H9 (cell line): ENCODE measurements at places on chromosomes 13 and 19.

DNA sequence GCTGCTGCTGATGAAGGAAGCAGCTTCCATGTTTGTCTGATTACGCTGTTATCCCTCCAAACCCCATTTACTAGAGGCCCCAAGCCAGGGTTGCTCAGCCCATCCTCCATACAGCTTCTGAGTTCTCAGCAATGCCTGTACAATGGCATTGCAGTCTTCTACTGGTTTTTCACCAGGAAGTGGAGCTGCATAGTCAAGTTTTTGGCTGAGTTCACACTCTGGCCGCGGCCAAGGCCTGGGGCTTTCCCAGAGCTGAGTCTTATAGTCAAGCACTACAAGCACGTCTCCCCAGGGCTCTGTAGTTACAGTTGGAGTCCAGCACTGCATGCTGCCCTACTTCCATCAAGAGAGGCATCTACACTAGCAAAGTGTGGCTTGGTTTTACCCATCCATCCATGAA, 182.5 kb downstream of the POU4F1 start:
- no peak for DNase-seq

GRCh38 chr19:23118400-23118799, 1.6 kb downstream of the ZNF730 start:
- peak; percentile 47 for DNase-seq

- peak; percentile 80 for DNase-seq
Measured at GRCh38 chr19:5801796-5802619, 2.9 kb upstream of the NRTN start.

DNA sequence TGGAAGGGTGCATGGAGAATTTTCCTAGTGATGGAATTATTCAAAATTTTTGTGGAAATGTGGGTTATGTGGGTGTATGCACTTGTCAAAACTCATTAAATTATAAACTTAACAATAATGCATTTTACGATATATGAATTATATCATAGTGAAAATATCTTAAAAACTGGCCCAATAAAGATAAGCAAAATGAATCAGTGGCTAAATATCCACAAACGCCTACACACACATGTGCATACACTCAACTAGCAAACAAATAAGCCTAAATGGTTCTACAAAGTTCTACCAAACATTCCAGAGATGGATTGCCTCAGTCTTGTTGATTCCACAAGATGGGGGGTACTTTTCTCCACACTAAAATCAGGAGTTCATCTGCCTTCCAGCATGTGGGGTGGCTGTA, 349.5 kb downstream of the TSHZ3 start:
- DNase-seq, result no peak

DNA sequence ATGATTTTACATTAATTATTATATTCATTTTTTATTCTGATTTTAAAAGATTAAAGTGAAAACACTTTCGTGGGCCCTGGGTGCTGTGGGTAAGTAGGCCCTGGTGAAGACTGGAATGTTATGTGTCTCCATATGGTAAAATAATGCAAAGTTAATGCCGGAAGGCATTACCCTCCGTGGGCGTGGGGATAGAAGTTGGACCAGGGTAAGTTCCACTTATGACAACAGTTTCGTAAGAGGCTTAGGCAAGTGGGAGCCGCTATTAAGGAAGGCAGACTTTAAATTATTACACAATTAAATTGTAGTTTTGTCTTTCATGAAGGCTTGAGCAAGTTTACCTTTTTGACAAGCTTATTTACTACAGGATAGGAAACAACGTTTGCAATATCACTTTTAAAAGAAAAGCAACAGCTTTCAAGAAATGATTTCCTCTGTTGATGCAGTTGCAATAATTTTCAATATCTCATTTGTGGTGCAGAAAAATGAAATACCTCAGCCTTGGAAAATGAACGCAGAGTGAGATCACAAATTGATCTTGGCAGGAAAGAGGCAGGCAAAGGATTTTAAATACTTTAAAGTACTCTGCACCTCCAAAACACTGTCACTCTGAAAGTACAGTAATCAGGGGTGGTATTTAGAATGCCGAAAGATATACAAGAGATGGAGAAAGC, 310.6 kb downstream of the DCT start:
- DNase-seq, result no peak

DNA sequence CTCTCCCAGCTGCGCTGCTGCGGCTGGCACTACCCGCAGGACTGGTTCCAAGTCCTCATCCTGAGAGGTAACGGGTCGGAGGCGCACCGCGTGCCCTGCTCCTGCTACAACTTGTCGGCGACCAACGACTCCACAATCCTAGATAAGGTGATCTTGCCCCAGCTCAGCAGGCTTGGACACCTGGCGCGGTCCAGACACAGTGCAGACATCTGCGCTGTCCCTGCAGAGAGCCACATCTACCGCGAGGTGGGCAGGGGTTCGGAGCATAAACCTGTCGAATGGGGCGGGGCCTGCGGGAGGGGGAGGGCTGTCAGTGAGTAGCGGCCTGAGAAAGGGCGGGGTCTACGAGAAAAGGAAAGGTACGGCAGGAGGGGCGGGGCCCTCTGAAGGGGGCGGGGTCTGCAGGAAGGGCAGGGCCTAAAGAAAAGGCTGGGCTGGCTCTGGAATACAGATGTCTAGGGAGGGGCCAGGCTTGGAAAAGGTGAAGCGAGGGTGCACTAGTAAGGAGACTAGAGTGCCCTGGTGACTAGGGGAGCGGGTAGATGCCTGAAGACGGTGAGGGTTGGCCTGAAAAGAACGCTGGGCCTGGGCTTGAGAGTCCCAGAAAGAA, 3.6 kb downstream of the CD37 start:
- peak; percentile 98 for DNase-seq

DNA sequence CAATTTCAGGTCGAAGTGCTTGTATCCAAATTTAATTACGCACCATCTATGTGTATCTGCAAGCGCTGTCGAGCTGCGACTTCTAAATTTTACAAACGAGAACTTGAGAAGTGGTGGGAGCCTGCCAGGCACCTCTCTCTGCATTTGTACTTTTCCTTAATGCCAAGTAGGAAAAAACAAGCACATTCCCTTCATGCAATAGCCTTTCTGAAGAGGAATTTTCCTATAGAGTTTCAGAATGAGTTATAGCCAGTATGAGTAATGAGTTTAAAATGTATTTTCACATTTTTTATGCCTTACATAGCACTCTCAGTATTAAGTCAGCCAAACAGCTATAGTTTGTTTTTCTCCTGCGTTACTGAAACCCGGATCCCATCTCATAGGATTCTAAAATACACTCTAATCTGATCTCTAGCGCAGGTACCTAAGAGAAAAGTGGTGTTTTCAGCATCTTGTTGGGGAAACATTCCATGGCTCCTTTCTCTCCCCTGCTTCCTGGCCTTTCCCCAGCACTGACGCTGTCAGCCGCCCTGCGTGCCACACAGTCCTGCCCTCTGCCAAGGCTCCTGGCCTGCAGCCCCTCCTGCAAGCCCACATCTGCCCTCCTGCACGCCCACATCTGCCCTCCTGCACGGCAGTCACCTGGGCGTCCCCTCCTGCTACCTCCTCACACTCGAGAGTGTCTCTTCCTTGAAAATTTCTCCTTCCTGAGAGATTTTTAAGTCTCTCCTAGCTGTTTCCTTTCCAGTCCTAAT, 526.9 kb downstream of the MYO16 start:
- no peak for DNase-seq

GRCh38 chr13:111142472-111142871, 27.4 kb downstream of the ARHGEF7 start:
- DNase-seq, result no peak

DNA sequence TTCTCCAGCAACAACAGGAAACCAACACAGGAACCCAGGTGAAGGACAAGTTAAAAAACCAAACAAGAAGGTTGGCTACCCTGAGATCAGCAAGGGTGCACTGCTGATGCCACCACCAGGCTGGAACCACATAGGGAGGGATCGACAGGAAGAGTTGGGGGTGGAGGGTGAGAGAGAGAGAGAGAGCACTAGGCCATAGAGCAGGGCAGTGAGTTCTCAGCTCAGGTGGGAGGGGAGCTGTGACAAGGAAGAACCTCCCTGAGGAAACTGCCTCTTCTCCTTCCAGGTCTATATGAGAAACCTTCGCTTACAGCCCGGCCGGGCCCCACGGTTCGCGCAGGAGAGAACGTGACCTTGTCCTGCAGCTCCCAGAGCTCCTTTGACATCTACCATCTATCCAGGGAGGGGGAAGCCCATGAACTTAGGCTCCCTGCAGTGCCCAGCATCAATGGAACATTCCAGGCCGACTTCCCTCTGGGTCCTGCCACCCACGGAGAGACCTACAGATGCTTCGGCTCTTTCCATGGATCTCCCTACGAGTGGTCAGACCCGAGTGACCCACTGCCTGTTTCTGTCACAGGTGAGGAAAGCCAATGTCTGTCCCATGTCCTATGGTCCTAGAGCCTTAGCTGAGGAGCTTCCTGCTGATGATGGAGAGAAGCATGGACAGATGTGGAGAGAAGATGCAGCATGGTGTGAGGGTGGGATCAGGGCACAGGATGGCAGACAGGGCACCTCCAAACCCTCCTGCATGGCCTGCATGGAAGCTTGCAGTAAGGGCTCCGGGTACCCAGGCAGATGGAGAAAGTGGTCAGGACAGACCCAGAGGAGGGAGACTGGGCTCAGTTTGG, 2.5 kb downstream of the KIR2DL4 start:
- DNase-seq, result no peak

DNA sequence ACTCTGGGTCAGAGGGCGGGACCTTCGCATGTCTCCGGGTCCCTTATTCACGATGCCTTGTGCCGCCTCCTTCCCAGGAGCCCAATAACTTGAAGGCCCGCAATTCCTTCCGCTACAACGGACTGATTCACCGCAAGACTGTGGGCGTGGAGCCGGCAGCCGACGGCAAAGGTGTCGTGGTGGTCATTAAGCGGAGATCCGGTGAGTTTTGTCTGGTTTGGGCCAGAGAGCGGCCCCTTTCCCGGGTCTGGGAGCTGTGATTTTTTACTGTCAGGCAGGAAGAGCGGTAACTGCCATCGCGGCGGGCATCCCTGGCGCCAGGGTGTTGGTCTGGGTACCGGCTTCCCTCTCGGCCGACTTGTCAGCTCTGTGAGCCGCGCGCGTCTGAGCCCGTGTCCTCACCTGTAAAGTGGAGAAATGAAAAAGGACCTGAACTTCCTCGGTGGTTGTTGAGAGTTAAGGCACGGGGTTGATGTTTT, 800 bp downstream of the RPL28 start:
- no peak for DNase-seq

- DNase-seq, result no peak
Measured at GRCh38 chr19:23098988-23099387, 17.8 kb upstream of the ZNF730 start.

GRCh38 chr13:102903659-102904407, 58.0 kb downstream of the ERCC5 start:
- no peak for DNase-seq

- no peak for DNase-seq
Measured at GRCh38 chr13:68509734-68510621, 1279.8 kb upstream of the PCDH9 start.
